ENCODE measurements at places on chromosomes 13 and 19.
A peak's percentile ranks its signal among the peaks of the same experiment; 100 is the strongest.

- DNase-seq, result no peak
These were observed 15.6 kb downstream of the SPACA7 start for GRCh38 chr13:112391746-112392145.

DNA sequence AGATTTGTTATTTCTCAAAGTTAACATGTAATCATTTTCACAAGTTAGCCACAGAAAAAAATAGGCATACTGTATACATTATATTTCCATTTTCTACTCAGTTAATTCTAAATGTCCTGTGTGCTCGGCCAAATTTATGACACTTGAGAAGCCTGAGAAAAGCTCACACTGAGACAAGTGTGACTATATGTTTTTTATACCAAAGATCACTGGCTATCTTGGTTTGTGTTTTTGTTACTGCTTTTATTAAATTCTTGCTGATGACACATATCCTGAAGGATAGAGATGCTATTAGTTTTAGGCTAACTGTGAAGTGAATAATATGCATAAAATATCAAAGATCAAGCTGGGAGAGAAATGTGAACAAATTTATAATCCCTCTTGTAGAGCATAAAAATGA is 49.3 kb upstream of the IL17D start:
- peak; percentile 7 for DNase-seq

DNA sequence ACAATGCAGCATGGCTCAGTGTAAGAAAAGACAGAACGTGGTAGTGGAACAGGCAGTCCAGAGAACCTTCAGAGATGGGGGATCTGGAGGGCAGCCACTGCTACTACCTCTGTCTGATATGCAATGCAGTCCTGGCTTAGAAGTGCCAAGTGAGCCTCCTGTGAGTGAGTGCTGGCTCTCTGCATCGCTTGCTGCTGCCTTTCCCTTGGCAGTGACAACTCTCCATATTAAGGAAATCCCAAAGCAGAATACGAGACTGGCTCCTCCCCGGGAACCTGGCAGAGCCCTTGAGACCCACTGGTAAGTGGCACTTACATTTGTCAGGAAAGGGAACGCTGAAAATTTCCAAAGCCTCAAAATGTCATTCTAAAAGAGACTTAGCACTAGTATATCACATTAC is 7.5 kb downstream of the DOCK9 start:
- no peak for DNase-seq

DNA sequence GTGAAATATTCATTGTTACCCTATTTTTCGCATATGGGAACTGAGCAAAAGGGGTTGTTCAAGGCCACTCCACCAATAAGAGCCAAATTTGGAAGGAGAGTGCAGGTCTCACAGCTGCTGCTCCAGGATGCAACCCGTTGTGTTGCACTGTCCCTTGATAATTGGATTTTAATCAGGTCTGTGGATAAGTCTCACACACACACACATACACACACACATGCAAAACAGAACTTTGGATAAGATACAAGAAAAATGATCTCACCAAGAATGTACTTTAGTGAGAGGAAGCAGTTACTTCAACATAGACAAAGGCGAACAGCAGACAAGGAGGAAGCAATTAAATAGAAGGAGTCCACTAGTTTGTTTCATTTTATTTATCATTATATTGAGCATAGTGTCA is 127.3 kb upstream of the EDNRB start:
- no peak for DNase-seq

DNA sequence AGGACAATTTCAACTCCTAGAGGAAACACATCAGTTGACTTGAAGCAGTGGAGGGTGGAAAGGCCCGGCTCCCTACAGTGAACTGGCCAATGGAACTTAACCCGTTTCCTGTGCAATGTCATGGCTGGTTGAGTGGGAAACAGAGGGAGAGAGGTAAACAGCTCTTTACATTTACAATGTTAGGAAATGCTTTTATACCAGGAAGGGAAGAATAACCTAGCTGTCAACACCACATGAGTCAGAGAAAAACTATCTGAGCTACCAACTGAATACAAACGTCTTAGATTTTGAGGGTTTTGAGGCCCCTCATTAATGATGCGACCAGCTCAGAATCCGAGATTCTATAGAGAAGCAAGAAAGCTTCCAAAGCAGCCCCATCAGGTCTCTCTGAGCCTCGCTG is 36.7 kb downstream of the CARD8 start:
- no peak for DNase-seq

GRCh38 chr19:17469481-17470067 is 750 bp upstream of the SLC27A1 start:
- DNase-seq, result peak; percentile 91

DNA sequence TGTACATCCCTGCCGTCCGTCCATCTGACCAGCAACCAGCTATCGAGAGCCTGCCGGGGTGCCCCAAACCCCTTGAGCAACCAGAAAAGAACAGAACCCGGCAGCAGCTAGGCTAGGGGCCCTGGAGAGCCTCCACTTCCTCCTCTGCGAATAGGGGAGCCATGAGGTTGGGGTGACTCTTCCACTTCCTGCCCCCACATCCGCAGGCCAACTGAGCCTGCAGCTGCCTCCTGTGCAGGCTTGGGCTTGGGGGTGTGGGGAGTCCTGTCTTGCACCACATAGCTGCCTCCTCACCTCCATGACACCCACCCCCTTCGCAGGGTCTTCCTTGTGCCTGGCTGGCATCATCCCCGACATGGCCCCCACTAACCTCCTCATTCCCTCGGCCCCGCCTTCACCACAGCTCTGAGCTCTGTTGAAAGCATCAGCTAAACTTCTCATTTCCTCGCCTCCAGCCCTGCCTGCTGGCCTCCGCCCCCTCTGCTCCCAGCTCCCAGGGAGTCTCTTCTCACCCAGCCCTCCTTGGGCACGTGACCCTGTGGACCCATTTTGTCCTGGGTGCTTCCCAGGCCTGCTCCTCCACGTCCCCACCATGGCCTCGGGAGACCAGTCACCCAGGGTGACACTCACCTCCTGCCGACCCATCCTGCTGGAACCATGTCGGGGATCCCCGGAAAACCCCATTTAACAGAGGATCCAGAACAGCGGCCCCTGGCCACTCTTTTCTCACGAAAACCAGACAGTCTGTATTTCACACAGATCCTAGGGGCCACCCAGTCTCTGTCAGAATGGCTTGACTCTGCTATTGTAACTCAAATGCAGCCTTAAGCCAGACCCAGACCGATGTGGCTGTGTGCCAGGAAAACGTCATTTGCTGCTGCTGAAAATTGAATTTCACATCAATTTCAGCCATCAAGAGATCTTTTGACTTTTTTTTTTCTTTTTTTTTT is 50.4 kb downstream of the MYO9B start:
- DNase-seq, result no peak

DNA sequence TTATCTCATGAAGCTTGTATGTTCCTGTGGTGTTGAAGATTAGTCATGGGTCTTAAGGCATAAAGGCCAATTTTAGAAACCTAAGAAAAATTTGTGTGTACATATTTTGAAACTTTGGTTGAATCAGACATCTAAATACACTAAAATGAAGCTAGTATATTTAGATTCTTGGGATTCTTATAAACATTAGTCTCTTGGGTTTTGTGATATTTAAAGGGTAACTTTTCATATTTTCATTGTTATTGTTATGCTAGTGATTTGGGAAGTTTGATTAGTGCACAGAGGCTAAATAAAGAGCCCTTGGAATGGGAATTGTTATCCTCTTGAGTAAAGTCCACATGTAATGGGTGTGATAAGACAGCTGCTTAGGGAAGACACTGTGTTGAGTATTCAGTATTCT is 24.5 kb downstream of the UBA2 start:
- no peak for DNase-seq

DNA sequence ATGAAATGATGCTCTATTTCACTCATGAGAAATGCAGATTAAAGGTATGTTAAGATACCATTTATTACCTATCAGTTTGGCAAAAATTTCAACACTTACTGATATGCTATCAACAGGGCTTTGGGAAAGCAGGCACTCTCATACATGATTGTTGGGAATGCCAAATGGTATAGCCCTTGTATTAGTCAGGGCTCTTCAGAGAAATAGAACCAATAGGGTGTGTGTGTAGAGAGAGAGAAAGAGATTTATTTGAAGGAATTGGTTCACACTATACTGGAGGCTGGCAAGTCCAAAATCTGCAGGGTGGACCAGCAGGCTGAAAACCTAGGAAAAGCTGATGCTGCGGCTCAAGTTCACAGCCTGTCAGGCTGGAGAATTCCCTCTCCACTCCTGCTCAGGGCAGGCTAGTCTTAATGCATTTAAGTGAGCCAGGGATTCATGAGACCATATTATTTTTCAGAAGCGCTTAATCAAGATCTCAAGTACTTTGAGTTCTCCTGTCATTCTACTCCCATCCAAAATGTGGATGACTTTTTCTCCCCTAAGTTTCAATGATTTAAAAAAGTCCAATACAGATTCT is 72.4 kb downstream of the NHLRC3 start:
- DNase-seq, result no peak

DNA sequence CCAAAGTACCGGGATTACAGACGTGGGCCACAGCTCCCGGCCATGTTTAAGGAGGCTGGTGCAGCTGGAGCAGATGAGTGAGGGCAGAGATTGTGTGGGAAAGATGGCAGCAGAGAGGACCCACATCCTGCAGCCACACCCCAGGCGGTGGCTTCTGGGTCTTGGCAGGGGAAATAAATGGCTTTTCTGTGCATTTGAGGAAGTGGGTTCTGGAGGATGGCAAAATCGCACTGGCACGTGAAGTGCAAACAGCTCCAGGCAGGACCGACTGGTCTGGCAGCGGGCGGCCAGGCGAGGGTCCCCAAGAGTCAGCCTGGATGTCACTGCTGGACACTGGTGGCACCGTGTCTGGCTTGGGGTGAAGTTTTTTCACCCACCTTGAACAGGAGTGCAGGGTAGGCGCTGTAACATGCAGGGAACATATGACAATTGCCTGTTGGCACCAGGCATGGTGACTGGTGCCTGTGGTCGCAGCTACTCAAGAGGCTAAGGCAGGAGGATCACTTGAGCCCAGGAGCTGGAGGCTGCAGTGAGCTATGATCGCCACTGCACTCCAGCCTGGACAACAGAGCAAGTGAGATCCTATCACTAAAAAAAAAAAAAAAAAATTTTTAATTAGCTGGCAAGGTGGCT is 8.4 kb downstream of the B3GNT3 start:
- DNase-seq, result no peak

- DNase-seq, result no peak
These were observed 7.7 kb upstream of the TBC1D4 start for GRCh38 chr13:75489502-75490263.

GRCh38 chr13:99811067-99811700 is 160.4 kb downstream of the ZIC5 start:
- no peak for DNase-seq

DNA sequence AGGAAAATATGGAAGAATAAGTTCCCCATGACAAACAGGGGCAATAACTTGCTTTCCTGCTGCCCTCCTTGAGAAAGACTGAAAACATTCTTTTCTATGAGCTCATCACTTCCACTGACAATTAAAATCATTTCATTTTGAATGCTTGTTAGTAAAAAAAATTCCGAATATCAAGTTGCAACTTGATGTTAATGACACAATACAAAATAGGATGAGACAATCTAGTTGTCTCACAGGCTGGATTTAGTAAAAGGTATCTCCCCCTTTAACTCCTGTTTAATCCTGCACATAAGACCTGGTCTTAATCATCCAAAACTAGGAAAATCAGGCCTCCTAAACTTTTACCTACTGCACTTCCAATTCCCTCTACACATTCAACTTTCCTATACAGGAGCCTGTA is 24.7 kb downstream of the IRS2 start:
- DNase-seq, result no peak

- peak; percentile 53 for DNase-seq
These were observed 65.6 kb upstream of the HTR2A start for GRCh38 chr13:46962281-46962941.

- no peak for DNase-seq
These were observed 1108.4 kb upstream of the MIR17HG start for GRCh38 chr13:90239130-90239529.

DNA sequence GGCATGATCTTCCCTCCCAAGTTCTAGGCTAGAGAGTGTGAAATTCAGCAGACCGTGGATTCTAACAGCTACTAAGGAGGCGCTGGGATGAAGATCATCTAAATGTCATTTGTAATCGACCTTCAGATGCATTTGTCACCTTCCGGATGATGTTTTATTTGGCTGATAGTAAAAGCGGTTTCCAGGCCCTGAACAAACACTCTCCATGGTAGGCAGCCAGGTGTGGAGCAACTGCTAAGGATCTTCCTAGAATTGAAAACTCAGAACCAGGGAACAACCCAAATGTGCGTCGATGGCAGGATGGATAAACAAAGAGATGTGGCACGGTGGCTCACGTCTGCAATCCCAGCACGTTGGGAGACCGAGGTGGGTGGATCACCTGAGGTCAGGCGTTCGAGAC is 107.2 kb upstream of the CACNA1A start:
- DNase-seq, result no peak

GRCh38 chr13:37194428-37194861 is 89.0 kb upstream of the CSNK1A1L start:
- peak; percentile 53 for DNase-seq

DNA sequence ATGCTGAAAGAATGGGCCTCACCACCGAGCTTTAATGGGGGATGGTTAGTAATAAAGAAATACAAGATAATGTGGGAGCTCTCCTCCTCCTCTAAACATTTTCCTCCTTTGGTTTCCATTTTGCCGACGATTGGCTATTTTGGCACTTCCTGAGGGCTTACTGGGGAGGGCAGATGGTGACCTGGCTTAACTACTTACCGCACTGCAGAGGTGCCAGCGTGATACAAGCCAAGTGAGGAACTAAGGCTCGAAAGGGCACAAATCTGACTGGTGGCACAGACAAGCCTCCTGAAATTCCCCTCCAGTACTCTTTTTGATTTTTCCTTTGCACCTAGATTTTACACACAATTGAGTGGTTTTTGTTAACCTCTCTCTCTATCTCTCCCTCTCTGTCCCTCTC is 53.3 kb upstream of the RAP2A start:
- DNase-seq, result no peak

- DNase-seq, result no peak
These were observed 684.4 kb upstream of the PCDH9 start for GRCh38 chr13:67914535-67914934.

GRCh38 chr13:98443329-98443728 is 133.6 kb downstream of the STK24 start:
- peak; percentile 77 for DNase-seq

DNA sequence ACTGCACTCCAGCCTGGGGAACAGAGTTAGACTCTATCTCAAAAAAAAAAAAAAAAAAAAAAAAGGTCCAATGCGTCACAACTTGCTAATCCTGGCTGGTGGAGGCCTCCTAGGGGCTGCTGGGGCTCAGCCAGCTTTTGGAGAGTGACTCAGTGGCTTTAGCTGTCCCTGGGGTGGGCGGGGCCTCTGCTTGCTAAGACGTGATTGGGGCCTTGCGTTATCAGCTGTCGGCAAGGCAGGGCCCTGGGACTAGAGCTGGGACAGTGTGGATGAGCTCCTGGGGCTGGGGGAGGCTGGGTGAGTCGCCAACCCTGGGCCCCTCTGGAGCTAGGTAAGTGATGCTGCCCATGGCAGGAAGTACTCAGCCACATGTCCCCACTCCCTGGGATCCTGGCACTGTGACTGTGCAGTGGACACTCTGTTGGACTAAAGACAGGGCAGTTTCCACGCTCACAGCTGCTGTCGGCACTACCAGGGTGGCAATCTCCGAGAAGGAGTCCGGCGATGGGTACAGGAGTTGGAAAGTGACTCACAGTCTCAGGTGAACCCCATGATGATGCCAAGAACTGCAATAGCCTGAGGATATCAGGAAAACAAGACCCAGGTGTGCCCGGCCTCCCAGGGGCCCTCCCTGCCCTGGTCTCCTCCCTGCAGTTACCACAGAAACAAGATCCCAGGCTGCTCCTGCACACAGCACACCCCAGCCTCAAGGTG is 32.2 kb downstream of the F2RL3 start:
- DNase-seq, result peak; percentile 44
